ENCODE measurements at places on chromosomes 4 and X.

DNA sequence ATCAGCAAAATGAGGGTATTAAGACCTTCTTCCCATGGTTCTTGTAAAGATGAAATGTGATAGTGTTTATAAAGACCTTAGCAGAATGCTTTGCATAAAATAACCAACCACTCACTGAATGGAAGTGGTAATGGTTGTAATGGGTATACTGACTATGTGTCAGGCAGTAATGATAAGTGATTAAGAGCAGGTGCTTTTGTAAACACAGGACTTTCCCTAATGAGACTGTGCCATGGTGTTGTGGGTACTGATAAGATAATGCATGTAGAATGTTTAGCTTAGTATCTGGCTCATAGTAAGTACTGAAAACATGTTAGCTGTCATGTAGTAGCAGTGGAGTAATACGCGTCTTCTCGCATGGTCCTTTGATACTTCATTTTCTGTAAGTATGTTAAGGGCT, 6.9 kb downstream of the LSM6 start:
- no peak for DNase-seq

DNA sequence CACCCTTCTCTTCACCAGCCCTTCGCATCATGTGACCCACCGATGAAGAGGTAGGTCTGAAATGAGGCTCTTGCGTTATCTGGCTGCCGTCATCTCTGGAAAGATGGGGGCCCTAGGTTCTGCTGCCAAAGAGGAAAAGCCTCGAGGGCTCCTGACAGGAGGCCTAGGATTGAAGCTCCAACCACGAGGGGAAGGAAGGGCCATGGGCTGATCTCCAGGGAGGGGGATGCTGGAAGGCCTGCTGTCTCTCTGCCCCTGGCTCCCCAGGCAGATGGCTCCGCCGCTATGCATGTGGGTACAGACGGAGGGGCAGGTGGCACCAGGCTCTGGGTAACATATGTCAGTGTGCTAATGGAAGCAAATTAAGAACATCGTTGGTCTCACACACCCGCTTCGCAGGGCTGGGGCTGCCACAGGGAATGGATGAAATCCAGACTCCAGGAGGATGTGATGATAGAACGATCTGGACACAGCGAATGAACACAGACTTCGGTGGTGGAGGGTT, 44.9 kb downstream of the AFAP1 start:
- no peak for DNase-seq

- no peak for DNase-seq
Measured at GRCh38 chr4:96593422-96593821, 753.5 kb downstream of the PDHA2 start.

DNA sequence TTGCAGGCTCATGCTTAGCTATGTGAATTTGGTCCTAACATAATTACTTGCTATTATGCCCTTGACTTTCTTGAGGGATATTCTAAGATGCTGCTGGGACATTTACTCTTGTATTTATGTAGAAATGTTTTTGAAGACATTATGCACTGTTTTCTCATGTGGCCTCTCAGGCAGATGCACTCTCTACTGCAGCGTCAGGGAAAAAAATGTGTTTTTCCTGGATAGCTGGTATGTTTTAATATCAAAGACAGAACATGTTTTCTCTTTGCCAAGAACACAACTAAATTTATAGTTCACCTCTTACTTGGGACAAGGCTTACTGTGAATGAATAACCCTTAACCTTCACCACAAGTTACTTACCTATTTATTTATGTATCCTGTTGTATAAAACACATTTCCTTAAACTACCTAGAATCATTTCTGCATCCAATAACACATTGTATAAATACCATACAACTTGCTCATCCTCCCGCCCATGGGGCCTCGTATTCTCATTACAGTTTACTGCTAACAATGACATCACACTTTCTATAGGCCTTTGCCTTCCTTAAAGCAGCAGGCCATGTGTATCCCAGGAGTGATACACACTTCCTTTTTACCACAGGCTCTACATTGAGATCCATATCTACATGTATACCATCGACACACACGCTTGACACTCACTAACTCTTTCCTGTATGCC, 178.7 kb downstream of the SLIT2 start:
- no peak for DNase-seq

DNA sequence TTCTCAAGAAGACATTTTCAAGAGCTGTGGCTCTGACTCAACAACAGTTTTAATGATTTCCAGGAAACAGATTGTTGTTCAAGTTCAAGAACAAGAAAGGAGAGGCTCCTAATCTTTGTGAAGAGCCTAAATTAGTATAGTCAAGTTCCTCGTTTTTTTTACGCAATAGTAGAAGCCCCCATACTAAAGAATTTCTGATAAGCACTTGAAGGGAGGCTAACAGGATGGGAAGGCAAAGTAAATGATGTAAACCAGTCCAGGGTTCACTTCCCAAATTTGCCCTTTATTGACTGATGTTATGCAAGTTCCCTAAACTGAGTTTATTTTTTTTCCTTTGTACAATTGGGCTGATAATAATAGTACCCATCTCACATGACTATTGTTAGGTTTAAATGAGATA, 178.2 kb downstream of the RTL9 start:
- DNase-seq = no peak

All from activated CD4-positive, alpha-beta T cell treated with anti-CD3 and anti-CD28 coated beads for 48 hours (primary cell).